Muscle of arm (tissue), 14 donors: ENCODE measurements at places on chromosomes 2 and 18. TPM values are rescaled to one million over a fixed set of nuclear protein-coding genes. Genes with fewer than 3 reads are reported as not detected.

Gene FASTKD2
- polyA plus RNA-seq = 21.0 TPM

Gene TLX2
- polyA plus RNA-seq = not detected

Gene YIPF4
- 27.1 TPM for polyA plus RNA-seq

Gene UGT1A5
- polyA plus RNA-seq = not detected
